ENCODE measurements at places on chromosomes 1 and 21.
A peak's percentile ranks its signal among the peaks of the same experiment; 100 is the strongest.

DNA sequence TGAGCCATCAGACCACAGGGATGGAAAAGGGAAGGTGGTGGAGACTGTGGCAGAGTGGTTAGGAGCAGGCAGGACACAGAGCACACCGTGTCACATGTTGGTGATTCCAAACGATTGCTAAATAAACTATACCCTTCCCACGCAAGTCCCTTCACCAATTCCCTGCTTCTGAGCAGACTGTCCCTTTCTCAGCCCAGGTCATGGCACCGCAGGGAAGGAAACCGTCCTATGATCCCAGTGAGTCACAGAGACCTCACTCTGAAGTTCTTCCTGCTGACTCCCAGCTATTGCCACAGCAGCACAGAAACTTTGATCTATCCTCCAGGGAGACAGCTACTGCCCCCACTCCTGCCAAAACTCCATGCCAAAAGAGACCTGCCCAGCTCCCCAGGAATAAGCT lies 19.2 kb downstream of the RIMS3 start:
- no peak for DNase-seq

DNA sequence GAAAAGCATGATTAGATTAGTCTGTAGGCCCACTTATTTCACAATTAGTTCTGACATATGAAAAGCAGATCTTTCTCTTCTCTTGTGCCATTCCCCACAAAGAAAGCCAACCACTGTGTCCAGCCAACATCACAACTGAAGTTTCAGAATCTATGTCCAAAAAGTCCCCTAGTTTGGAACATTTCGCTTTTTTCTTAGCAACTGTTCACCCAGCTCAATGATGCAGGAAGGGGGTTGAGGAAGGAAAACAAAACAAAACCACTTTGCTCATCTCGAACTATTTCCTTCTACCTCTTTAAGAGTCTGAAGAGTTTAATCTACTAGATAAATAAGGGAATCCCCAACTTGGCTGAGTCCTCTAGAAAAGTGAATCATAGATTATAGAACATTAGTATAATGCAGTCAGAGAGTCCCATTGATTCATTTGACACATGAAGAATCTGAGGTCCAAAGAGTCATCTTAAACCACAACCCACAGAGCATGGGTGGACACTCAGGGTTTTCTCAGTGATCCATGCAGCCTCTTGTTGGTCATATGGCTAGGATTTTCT lies 159.3 kb upstream of the SGIP1 start:
- peak; percentile 91 for DNase-seq

DNA sequence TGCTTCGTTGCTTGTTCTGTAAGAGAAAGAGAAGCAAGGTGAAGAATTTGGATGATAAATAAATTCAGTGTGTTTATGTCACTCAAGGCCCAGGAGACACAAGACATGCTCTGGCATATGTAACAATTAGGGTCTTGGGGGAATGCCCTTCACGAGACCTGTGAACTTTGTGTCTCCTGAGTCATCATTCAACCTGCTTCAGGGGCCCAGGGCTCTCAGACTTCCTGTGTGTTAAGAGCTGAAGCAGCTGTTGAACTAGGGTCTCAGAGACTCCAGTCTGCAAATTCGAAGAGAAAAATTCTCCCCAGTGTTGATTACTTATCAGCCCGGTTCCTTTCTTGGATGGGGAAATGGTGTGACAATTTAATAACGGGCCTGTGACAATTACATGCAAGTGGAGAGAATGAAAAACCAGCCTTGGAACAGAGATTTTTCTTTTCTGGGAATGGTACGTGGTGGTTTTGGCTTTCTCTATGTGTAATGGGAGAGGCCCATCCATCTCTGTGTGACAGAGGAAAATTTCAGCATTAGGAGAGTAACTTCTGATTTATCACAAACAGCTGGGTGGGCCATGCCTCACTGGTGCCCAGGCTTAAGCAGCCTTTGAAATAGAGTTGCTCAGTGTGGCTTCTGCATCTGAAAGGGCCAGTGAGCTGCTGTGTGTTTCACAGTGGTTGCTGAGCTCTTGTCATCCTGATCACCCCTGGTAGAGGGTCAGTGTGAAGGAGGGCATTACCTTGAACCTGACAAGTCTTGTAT lies 22.4 kb downstream of the HUNK start:
- no peak for DNase-seq

- DNase-seq: no peak
Measured at GRCh38 chr1:169160845-169161495, 54.5 kb downstream of the ATP1B1 start.

GRCh38 chr1:200923601-200924000 lies 28.9 kb downstream of the INAVA start:
- DNase-seq: peak; percentile 11

Data from umbilical cord (tissue), 2 donors.